Brain microvascular endothelial cell (primary cell): ENCODE measurements at places on chromosomes 3 and 15.

DNA sequence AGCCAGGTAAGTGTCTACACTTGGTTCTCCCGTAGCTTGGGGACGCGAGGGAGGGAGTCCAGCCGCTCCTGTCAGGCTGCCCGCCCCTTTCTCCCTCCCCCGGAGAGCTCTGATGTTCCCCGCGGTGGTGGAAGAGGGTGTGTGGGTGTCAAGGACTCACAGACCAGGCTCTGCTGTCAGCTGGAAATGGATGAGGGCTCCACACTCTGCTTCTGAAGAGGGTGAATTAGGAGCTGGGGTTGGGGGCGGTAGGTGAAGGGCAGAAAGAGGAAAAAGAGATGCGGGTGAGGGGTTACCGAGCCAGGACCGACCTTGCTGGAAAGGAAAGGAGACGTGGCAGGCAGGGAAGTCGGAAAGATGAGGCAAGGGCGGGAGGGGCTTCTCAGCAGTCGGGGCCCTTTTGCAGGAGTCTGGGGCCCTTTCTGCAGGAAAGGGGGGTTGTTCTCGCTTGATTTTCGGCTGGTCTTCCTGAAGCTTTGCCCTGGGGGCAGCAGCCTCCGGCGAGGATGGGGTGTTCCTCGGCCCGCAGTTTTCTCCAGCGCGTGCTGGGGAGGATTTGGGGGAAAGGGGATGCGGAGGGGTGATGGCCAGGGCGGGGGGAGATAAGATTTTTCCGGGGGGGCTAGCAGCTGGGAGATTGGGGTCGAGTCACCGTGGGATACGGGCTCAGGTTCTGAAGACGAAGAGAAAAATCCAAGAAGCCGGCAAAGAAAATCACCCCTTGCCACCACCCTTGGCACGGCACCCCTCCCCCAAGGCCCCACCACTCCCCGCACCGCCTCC, 602 bp upstream of the BAHD1 start:
- DNase-seq, result peak; percentile 29

- no peak for DNase-seq
Measured at GRCh38 chr3:174002543-174002942, 605.0 kb downstream of the NLGN1 start.

DNA sequence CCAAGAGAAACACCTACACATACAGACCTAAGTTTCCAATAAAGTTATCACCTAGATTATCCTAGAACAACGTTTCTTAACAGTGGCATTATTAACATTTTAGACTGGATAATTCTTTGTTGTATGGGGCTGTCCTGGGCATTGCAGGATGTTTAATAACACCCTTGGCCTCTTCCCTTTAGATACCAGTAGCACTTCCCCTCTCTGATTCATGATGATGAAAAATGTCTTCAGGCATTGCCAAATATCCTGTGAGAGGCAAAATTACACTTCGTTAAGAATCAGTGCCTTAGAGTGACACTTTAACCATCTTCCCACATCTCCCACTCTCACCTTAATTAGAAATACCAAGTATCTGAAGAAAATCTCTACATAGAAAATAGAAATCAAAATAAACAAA, 352.6 kb downstream of the CGGBP1 start:
- no peak for DNase-seq

GRCh38 chr15:92645051-92645631, 10.4 kb downstream of the FAM174B start:
- DNase-seq, result no peak

DNA sequence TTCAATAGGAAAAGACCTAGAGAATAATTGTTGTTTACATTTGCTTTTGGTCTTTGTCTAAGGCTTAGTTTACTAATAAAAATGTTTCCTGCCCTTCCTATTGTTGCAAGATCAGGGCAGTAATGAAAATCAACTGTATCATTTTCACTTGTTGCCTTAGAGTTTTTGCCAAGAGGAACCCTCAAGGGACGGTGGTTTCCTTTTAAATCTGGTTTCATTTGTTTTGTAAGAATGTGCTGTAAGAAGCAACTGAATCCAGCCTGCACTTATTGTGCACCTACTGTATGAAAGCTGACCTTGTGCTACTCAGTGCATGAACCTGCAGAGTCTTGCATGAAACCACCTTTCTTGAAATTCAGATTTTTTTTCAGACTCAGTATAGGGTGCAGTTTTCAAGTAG, 5.3 kb downstream of the IGF1R start:
- no peak for DNase-seq

GRCh38 chr3:8529181-8529637, 27.6 kb downstream of the LMCD1 start:
- DNase-seq, result peak; percentile 40

GRCh38 chr3:155079746-155080487, at the start of gene MME:
TSS of gene MME (plus strand) at chr3:155080319. CDS start at chr3:155084168, 3,849 bp downstream.
- peak; percentile 27 for DNase-seq

- no peak for DNase-seq
Measured at GRCh38 chr3:119628390-119628789, 30.7 kb downstream of the PLA1A start.

GRCh38 chr3:191476066-191476772, 15.3 kb downstream of the PYDC2 start:
- DNase-seq, result no peak
